Activated naive CD8-positive, alpha-beta T cell treated with anti-CD3 and anti-CD28 coated beads for 36 hours (primary cell): ENCODE measurements at places on chromosomes 1 and 21. TPM values are rescaled to one million over a fixed set of nuclear protein-coding genes. Genes with fewer than 3 reads are reported as not detected.

DNA sequence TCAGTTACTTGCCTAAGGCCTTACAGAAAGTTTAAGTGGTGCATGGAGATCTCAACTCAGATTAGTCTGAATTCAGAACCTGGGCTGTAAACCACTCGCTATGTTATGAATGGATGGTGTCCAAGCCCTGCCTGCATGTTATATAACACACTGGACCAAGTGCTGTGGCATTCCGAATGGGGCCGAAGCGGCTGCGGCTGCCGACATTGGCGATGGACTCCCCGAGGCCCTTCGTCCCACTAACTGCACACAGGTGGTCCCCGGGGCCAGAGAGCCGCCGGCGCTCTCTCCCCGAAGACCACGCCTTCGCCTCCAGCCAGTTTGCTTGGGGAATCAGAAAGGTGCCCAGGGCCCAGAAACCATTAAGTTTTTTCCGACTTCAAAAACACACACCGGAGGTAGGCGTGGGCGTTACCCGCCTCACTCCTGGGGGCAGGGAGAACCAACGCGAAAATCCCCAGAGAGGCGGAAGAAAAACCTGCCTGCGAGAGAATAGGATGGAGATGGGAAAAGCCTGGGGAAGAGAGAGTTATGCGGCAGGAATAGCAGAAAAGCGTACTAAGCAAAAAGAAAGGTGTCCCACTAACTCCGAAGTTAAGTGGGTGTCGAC lies 579 bp upstream of the TENT5C start:
- DNase-seq, result no peak

- no peak for DNase-seq
Measured at GRCh38 chr1:237258871-237259270, 216.9 kb downstream of the RYR2 start.

DNA sequence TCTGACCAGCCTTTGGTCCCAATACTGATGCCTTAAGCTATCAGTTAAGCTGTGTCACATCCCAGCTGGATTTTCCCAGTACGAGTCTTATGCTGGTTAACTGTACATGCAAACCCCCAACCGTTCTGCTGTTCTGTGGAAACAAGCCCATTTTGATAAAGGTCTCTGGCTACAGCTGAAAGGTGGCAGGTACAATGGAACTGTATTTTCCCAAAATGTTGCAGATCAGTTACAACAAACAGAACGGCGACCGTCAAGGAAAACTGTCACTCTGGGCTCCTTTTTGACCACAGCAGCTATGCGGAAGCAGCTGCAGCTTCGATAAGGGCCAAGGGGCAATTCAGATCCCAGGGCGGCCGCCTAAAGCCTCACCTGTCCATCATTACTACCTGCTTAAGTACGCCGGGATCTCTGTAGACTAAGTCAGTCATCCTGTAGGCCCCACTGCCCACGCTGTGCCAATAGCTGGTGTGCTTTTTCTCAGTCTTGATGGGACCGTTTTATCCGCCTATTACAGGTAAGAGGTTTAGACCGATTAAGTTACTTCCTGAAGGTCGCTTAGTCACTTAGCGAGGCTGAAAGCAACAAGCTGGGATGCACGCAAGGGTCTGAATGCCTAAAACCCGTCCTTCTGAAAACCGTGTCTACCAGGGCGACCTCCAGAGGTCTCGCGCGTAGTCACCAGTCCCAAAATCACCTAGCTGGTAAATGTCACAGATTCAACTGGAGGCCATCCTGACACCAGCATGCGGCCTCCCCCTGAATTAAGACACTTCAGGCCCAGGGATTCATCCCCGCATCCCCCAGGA lies 11.1 kb upstream of the RAB42 start:
- peak; percentile 43 for DNase-seq

DNA sequence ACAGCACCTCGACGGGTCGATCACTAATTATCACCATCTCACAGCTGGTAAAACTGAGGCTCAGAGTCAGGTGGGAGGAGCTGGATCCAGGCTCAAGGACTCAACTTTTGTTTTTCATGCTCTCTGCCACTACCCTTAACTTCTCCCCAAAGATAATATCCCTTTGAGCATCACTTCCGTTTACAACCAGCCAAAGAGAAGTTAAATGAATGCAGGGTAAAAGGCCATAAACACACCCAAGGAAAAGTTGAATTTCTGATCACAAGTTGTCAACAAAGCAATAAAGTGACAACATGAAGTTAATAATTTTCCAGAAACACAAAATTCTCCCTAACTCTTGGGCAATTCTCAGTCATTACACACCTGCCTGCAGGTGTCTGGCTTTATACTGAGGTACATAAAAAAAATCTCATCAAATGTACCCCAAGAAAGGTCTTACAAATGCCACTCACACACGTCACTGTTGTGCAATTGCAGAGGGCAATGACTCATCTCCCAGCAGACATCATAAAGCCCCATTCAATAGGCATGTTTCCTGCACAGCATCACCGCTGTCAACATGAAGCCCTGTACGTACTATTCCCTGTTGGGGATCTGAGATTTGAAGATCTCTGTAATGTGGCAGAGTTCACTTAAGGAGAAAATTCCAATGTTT lies 3.4 kb downstream of the OR2T11 start:
- DNase-seq, result no peak

- DNase-seq, result no peak
Measured at GRCh38 chr21:29667651-29668050, 272.1 kb downstream of the GRIK1 start.

DNA sequence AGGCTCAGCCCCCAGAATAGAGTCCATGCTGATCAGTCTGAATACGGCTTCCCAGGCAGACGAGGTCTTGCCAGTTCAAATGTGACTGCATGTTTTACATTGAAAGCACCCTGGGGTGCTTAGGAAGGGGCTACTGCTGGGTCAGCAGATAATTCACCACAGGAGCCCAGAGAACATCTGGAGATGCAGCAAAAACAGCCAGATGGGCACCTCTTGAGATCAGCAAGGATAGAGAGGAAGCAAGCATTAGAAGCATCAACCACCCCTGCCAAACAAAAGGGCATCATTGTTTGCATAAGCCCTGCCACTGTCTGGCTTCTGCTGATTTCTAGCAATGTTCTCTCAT lies 403.1 kb downstream of the RRAGC start:
- no peak for DNase-seq

- no peak for DNase-seq
Measured at GRCh38 chr1:236179634-236180033, 37.3 kb downstream of the GPR137B start.

The ANGPTL1 gene
- not detected for total RNA-seq

The AIM2 gene
- total RNA-seq, result 1.8 TPM
